ENCODE measurements at places on chromosomes 7 and 10. TPM values are rescaled to one million over a fixed set of nuclear protein-coding genes. Genes with fewer than 3 reads are reported as not detected.

- no peak for DNase-seq
- no peak overlapping the region for H3K27ac ChIP-seq
- H3K36me3 ChIP-seq, result no peaks in the 10 kb centered on the region
- H3K4me1 ChIP-seq, result no peaks in the 10 kb centered on the region
Measured at GRCh38 chr7:28672397-28672797, 260.1 kb downstream of the CREB5 start.

DNA sequence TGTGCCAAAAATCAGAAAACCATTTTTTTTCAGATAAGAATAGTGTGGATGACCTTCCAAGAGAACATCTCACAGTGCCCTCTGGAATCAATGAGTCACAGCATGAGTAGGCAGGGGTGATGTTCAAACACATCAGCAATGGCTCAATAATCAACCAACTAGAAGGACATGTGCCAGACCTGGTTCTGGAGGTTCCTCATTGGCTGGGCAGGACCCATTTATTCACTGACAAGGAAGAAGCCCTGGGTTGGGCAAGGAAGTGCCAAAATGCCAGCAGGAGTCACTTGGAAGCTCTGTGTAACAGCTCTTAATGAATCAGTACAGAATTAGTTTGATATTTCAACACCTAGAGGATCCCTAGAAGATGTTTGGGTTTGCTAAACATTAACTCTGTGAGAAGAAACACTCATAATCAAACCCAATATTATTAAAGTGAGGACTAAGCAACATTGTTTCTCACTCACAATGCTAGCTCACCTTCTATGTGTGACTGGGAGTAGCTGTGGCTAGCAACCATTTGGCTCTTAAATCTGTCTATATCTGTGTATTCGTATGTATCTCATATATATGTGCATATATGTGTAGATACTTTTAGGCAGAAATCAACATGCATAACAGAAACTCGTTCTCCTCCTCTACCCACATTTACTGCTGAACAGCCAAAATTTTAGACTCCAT lies 72.3 kb upstream of the APBB1IP start:
- no peak overlapping the region for H3K4me3 ChIP-seq
- H3K4me1 ChIP-seq, result no peaks in the 10 kb centered on the region

GRCh38 chr7:124777268-124777667 lies 11.7 kb upstream of the GPR37 start:
- no peaks in the 10 kb centered on the region for H3K36me3 ChIP-seq
- no peaks in the 10 kb centered on the region for H3K4me1 ChIP-seq
- no peak for DNase-seq
- H3K27me3 ChIP-seq, result peaks cover 7% of the 10 kb centered on the region

- H3K36me3 ChIP-seq, result no peaks in the 10 kb centered on the region
- no peak for DNase-seq
- no peaks in the 10 kb centered on the region for H3K27me3 ChIP-seq
- H3K4me1 ChIP-seq, result no peaks in the 10 kb centered on the region
Measured at GRCh38 chr7:33716581-33717477, 188.5 kb upstream of the BMPER start.

DNA sequence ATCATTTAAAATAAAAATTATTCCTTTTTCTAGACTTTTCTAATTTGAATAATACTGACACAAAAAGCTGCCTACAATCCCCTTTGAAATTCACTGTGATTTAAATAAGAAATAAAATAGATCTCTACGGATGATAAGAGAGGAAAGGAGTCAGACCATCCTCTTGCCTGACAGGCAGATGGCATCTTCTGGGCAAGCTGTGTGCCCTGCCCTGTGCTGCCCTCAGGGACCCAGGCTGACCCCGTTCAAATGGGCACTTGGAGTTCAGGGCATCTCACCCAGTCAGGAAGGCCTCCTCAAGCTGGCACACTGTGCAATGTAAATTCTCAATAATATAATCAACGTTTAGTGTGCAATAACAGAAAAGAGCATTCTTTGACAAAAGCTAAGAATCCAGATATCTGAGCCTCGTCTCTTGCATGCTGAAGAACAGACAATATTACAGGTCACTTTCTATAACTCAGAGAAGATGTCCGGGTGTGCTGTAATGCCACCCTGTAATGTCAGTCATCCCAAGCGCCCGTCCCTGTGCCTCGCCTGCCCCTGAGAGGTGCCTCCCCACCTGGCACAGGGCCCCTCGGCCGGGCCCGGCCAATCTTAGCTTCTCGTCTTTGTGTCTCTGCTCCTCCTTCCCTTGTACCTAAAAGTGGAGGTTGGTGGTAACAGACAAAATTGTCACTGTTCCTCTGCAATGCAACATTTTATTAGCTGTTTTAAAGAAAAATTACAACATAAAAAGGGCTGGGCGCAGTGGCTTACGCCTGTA lies 263.3 kb downstream of the COBL start:
- no peaks in the 10 kb centered on the region for H3K4me1 ChIP-seq
- H3K36me3 ChIP-seq, result no peaks in the 10 kb centered on the region
- peaks cover 11% of the 10 kb centered on the region for H3K27me3 ChIP-seq
- DNase-seq, result no peak
- H3K27ac ChIP-seq, result no peak overlapping the region
- no peak overlapping the region for H3K4me3 ChIP-seq

DNA sequence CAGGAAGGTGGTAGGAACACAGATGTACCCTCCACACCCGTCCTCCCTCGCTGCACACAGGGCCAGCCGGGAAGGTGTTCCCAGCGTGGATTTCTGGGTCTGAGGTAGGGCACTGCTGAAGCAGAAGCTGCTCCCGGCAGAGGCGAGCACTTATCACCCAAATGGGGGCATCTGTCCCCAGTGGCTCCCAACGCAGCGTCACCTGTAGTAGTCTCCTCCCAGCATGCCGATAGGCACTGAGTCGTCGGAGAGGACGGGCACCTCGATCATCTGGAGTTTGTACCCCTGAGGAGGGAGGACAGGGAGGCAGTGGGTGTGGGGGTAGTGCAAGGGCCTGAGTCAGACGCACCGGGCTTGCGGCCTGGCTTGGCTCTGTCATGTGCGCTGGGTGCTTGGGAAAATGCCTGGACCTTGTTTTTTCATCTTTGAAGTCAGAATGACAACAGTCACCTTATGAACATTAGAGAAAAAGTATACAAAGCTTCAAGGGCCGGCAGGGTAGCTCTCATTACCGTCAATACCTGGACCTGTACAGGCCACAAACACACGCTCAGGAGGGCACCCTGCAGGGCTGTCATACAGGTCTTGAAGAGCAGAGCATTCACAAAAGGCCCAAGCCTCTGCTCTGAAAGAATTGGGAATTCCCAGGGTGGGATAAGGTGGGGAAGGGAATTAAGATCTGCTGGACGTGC lies 3.1 kb upstream of the PYROXD2 start:
- no peak for DNase-seq
- peaks cover 14% of the 10 kb centered on the region for H3K36me3 ChIP-seq
- H3K27me3 ChIP-seq, result no peaks in the 10 kb centered on the region
- peaks cover 15% of the 10 kb centered on the region for H3K4me1 ChIP-seq
- H3K27ac ChIP-seq, result no peak overlapping the region

GRCh38 chr7:89023877-89024276 lies 228.3 kb upstream of the TEX47 start:
- no peak for DNase-seq
- H3K36me3 ChIP-seq, result no peaks in the 10 kb centered on the region
- no peaks in the 10 kb centered on the region for H3K4me1 ChIP-seq
- H3K4me3 ChIP-seq, result no peak overlapping the region
- H3K27me3 ChIP-seq, result no peaks in the 10 kb centered on the region

DNA sequence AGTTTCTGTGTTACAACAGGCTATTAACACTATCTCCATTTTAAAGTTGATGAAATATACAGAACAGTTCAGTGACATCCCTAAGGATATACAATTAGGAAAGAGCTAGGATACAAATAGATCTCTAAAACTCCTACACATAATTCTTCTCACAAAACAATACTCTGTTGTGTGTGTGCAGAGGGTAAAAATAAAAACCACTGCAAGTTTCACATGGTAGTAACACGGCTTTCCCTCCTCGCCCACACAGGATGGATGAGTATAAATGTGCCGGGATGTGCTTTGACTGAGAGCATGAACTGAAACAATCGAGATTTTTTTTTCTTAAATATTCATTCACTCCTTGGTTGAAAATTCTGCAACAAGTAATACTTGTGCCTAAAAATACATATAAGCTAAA lies 131.5 kb upstream of the C1QL3 start:
- H3K4me3 ChIP-seq, result no peak overlapping the region
- no peaks in the 10 kb centered on the region for H3K27me3 ChIP-seq
- no peak for DNase-seq
- H3K27ac ChIP-seq, result no peak overlapping the region

DNA sequence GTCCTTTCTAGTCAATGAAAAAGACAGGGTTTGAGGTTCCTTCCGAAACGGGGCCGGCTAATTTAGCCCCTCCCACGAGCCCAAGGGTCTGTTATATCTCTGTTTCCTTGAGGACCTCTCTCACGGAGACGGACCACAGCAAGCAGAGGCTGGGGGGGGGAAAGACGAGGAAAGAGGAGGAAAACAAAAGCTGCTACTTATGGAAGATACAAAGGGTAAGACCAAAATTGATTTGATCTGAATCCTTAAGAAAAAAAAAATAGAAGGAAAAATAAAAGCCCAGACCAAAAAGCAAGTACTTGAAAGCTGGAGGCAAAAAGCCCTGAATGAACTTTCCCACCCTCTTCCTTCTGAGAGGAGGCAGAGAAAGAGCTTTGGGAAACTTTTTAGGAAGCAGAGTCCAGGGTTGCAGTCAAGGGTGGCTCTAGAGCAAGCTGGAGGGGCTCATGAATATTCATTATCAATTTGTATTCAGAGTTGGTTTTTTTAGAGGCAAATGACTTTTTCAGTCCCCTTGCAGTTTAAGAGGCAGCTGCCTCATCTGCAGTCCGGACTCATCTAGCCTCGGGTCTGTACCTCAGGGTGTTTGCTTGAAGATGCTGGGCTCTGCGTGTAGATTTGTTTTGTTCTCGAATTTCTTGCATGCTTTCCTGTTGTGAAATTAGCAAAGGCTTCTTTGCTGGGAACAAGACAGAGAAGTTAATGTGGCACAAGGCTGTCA lies at the start of gene ENTPD1:
Gene ENTPD1, plus strand, starts transcription at position 123 of the 721 bp plus-strand sequence. Its CDS starts 77 bp downstream, at position 200.
- no peak within 1 kb of the TSS for H3K4me3 ChIP-seq
- H3K27ac ChIP-seq, result no peak within 1 kb of the TSS
- H3K27me3 ChIP-seq, result peaks cover 25% of the 10 kb centered on the region
- DNase-seq, result no peak
- no peaks in the 10 kb centered on the region for H3K36me3 ChIP-seq
- peaks cover 3% of the 10 kb centered on the region for H3K4me1 ChIP-seq

GRCh38 chr10:73054286-73054685 lies 42.4 kb downstream of the P4HA1 start:
- no peaks in the 10 kb centered on the region for H3K27me3 ChIP-seq
- no peak overlapping the region for H3K27ac ChIP-seq
- peaks cover 25% of the 10 kb centered on the region for H3K36me3 ChIP-seq
- no peak overlapping the region for H3K4me3 ChIP-seq
- no peak for DNase-seq

CC2D2B gene
- total RNA-seq, result not detected

GRCh38 chr10:95729323-95730055 lies 26.5 kb upstream of the ENTPD1 start:
- H3K4me3 ChIP-seq, result no peak overlapping the region
- H3K4me1 ChIP-seq, result no peaks in the 10 kb centered on the region
- no peak overlapping the region for H3K27ac ChIP-seq
- peaks cover 3% of the 10 kb centered on the region for H3K36me3 ChIP-seq

DNA sequence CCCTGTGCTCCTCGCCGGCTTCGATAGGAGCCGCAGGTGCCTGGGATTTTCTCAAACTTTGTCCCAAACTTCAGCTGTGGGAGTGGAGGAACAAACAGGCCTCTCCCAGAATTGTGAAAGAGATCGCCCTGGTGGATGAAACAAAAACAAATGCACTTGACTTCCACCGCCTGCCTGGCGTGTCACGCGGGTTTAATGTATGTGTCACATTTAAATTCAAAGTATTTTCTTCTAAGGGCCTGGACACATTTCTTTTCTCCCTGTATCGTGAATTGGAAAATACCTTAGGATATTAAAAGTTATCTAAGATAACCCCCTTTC lies 694 bp upstream of the WASL start:
- peaks cover 15% of the 10 kb centered on the region for H3K36me3 ChIP-seq
- peak overlapping the region; percentile 93 for H3K27ac ChIP-seq
- H3K4me3 ChIP-seq, result peak overlapping the region; percentile 97

- no peak for DNase-seq
- H3K4me1 ChIP-seq, result no peaks in the 10 kb centered on the region
- no peaks in the 10 kb centered on the region for H3K27me3 ChIP-seq
- H3K4me3 ChIP-seq, result no peak overlapping the region
Measured at GRCh38 chr7:35356495-35356894, 102.6 kb upstream of the TBX20 start.

GRCh38 chr10:22579826-22580225 lies 134.6 kb downstream of the PIP4K2A start:
- no peaks in the 10 kb centered on the region for H3K27me3 ChIP-seq
- peaks cover 54% of the 10 kb centered on the region for H3K36me3 ChIP-seq
- H3K4me1 ChIP-seq, result peaks cover 21% of the 10 kb centered on the region
- no peak overlapping the region for H3K4me3 ChIP-seq
- no peak for DNase-seq

- H3K4me1 ChIP-seq, result peaks cover 10% of the 10 kb centered on the region
- no peak overlapping the region for H3K4me3 ChIP-seq
- peaks cover 16% of the 10 kb centered on the region for H3K27me3 ChIP-seq
Measured at GRCh38 chr7:116172353-116172752, 38.0 kb upstream of the TES start.

GRCh38 chr7:30364773-30365172 lies 80.4 kb downstream of the ZNRF2 start:
- no peaks in the 10 kb centered on the region for H3K27me3 ChIP-seq
- peaks cover 4% of the 10 kb centered on the region for H3K36me3 ChIP-seq
- no peak overlapping the region for H3K4me3 ChIP-seq
- H3K4me1 ChIP-seq, result no peaks in the 10 kb centered on the region
- no peak overlapping the region for H3K27ac ChIP-seq

BTBD16 gene
- total RNA-seq, result not detected

- H3K27ac ChIP-seq, result peak overlapping the region; percentile 67
- H3K36me3 ChIP-seq, result peaks cover 37% of the 10 kb centered on the region
- peaks cover 48% of the 10 kb centered on the region for H3K4me1 ChIP-seq
Measured at GRCh38 chr10:60209874-60210570, 179.7 kb downstream of the ANK3 start.

GRCh38 chr10:119516381-119517234 lies 25.9 kb downstream of the RGS10 start:
- H3K27me3 ChIP-seq, result no peaks in the 10 kb centered on the region
- peaks cover 56% of the 10 kb centered on the region for H3K36me3 ChIP-seq
- peak overlapping the region; percentile 88 for H3K27ac ChIP-seq
- H3K4me3 ChIP-seq, result peak overlapping the region; percentile 53

TOMM7 gene
- 288 TPM for total RNA-seq

- H3K36me3 ChIP-seq, result peaks cover 55% of the 10 kb centered on the region
- DNase-seq, result no peak
Measured at GRCh38 chr7:150731916-150732315, 5.3 kb upstream of the GIMAP5 start.

DNA sequence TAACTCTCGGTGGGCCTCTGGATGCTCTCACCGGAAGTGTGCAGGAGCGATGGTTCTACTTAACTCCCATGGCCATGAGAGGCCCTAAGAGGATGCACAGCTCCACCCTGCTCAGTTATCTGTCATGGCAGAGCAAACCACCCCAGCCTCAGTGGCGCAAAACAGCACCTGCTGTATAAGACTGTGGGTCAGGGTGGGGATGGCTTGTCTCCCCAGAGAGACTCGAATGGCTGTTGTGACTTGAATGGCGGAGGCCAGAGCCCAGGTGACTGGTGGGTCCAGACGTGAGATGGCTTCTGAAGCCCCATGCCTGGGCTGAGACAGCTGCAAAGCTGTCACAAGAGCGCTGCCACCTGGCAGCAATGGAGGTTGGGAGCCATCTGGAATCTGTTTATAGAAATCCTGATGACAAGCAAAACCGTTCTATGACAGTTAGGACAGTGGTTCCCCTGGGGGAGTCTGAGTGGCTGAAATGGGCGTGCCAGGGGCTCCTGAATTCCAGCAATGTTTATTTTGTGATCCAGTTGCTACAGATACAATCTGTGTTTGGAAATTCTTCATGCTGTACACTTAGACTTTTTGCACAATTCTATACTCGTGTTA lies 490.5 kb downstream of the TCERG1L start:
- no peaks in the 10 kb centered on the region for H3K4me1 ChIP-seq
- H3K4me3 ChIP-seq, result no peak overlapping the region
- H3K27ac ChIP-seq, result no peak overlapping the region
- no peak for DNase-seq
- H3K27me3 ChIP-seq, result no peaks in the 10 kb centered on the region

Measured in activated CD4-positive, alpha-beta T cell treated with anti-CD3 and anti-CD28 coated beads, Interleukin-2, amount 10 ng/mL, durations not matched to agents 7 days and 5 days (primary cell).